ENCODE measurements at places on chromosomes 4 and X.

GRCh38 chr4:17366496-17366895 is 145.4 kb downstream of the QDPR start:
- DNase-seq: no peak

DNA sequence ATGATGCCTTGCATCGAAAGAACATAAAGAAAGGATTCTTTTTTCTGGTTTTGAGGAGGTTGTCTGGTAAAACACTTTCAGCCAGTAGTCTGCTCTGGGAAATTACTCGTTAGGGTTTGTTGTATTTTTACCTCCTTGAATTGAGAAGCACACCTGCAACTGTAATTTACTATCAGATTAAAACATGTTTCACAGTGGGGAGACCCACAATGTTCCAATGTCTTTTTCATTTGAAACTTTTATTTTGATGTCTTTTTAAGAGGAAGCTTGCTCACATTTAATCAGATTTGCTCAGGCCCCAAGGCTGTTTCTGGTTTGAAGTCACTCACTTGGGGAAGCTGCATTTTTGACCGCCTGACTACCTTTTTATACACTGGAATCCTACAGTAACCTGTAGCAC is 12.0 kb downstream of the TMEM154 start:
- no peak for DNase-seq

DNA sequence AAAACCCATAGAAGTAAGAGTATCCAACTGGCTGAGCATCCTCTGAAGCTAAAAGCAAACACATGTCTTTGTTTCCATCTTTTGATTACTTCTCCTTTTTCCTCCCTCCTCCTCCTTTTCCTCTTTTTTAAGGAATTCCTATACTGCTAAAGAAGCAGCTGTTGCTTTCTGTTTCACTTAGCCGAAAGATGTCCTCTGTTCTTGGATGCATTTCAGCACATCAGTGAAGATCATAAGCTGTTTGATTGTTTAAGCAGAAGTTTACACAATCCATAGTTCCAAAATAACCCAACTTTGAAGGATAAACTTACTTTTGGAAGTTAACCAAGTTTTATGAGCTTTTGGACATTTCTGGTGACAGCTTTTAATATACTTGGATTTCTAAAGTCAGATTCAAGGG is 55.1 kb upstream of the TNIP3 start:
- DNase-seq: no peak

- peak; percentile 33 for DNase-seq
Measured at GRCh38 chrX:102720237-102721168, at the start of gene GPRASP3. Gene GPRASP3, plus strand, starts transcription at chrX:102720743. Its CDS starts 28,253 bp downstream, at chrX:102748996.

DNA sequence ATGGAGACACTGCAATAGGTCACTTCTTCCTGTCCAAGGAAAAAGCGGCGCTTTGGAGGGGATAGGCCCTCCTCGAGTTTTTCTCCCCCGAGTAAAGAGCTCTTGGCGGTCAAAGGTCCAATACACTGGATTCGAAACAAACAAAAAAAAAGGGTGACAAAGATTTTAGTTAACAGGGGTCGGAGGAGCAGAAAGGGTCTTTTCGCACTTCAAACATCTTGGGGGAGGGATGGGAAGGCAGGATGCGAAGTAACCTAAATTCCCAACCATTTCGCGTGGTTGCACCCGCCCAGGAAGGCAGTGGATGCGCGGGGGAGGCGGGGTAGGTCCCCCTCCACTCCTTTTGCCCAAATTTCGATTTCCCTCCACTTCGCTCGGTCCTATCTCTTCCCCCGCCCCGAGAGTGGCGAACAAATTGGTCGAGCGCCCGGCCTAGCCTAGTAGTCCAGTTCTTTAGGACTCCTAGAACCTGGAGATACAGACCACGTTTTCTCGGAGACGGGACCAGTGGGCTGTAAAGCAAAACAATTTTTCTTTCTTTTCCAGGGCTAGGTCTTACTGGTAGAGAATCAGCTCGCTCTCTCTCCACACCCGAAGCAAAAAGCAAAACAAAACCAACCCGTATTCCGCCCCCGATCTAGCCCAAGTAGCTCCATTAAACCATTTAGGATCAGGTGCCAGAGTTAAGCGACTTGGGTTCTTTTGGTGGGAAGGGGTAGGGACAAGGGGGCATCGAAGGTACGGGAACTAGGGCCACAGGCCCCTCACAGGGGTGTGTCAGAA is 2.0 kb upstream of the STAG2 start:
- DNase-seq: no peak

GRCh38 chr4:73593631-73594241 is 26.5 kb downstream of the RASSF6 start:
- no peak for DNase-seq
